ENCODE measurements at places on chromosomes 7 and 10.

GRCh38 chr10:61835069-61835945, 66.2 kb upstream of the ARID5B start:
- no peak for DNase-seq

DNA sequence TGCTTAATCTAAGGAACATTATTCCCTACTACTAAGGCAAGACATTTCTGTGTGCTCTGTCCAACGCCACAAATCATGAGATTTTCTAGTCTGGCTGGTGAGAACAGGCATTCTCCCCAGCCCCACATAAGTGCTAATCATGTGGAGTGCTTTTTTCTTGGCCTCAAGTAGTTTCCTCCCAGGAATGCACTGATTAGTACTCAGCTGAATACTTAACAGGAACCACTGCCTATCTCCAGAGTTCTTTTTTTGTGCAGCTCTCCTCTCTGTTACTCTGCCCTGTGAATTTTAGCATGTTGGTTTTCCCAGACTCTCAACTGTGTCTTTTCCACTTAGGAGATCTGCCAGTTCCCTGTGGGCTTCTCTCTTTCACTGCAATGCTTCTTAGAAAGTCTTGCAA, 1098.5 kb upstream of the LRRTM3 start:
- DNase-seq, result no peak

DNA sequence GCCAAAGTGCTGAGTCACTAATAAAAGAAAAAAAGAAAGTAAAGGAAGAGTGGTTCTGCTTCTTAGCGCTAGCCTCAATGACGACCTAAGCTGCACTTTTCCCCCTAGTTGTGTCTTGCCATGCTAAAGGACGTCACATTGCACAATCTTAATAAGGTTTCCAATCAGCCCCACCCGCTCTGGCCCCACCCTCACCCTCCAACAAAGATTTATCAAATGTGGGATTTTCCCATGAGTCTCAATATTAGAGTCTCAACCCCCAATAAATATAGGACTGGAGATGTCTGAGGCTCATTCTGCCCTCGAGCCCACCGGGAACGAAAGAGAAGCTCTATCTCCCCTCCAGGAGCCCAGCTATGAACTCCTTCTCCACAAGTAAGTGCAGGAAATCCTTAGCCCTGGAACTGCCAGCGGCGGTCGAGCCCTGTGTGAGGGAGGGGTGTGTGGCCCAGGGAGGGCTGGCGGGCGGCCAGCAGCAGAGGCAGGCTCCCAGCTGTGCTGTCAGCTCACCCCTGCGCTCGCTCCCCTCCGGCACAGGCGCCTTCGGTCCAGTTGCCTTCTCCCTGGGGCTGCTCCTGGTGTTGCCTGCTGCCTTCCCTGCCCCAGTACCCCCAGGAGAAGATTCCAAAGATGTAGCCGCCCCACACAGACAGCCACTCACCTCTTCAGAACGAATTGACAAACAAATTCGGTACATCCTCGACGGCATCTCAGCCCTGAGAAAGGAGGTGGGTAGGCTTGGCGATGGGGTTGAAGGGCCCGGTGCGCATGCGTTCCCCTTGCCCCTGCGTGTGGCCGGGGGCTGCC, at the start of gene IL6:
Gene IL6 (plus strand): TSS at position 294 of the 807 bp plus-strand sequence. CDS start 63 bp downstream, at position 357.
- no peak for DNase-seq

DNA sequence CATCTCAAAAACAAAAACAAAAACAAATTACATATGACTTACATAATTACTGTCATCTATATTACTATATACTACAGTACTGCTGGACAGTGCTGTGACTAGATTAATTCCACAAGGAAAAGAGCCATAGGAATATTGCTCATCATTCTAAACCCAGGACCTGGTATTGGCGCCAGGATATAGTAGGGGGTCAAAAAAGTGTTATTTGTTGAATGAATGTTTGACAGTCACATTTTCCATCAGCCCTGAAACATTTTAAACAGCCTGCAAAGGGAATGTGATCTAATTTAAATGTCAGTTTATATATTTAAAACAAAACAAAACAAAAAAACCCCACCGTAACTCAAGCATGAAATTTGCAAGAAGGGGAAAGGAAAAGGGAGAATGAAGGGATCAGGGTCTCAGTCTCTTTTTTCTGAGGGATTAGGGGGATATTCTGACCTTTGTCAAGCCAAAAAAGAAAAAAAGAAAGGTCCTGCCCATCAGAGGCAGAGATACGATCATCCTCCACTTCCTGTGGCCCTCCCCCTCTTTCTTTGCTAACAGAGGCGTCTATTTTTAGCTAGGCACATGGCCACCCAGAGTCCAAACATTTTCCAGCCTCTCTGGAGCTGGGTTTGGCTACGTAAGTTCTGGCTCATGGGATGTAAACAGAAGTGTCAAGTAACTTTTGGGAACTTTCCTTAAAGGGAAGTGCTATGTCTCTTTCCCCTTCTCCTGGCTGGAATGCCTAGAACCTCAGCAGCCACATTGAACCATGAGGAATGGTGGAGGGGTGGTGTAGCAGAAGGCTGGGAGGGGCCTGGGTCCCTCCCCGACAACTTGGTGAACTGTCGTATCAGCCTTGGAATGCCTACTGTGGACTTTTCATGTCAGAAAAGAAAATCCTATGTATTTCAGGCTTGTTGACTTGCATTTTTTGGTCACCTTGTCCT, 44.6 kb upstream of the DLG5 start:
- no peak for DNase-seq

DNA sequence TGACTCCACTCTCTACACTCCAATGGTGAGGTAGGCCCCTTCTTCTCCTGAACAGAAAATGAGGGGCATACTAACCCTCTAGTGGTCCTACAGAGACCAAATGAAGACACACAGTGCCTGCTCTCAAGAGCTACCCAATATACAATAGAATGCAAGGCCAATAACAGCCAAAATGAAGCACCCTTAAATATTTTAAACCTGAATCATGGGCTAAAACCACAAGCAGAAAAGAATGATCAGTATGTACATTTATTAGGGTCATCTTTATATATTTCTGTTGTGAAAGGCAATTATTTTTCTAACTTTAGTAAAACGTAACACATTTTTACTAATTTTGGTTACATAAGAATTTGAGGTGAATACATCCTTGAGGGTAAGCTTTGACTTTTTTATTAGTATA, 49.9 kb upstream of the COL1A2 start:
- no peak for DNase-seq

- no peak for DNase-seq
These were observed 97.8 kb downstream of the ELAPOR2 start for GRCh38 chr7:86961686-86962085.

DNA sequence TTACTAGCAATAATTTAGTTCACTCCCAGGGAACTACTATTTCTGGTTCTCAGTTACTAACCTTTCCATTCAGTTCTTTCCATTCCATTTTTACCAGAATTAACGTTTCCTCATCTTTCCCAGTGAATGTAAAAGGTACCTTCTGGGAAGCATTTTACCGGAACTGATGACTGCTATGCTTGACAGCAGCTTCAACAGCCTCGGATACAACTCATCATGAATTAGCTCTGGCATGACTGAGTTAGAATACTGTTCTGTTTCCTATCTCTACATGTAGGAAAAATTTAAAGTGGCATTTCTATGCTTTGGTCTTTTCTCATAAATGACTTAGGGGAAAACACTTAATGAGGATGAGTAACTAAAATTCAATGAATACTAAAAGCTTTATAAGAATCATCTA, 18.6 kb downstream of the TAS2R41 start:
- no peak for DNase-seq

- DNase-seq, result no peak
These were observed 43.2 kb downstream of the HECW1 start for GRCh38 chr7:43155636-43156035.

DNA sequence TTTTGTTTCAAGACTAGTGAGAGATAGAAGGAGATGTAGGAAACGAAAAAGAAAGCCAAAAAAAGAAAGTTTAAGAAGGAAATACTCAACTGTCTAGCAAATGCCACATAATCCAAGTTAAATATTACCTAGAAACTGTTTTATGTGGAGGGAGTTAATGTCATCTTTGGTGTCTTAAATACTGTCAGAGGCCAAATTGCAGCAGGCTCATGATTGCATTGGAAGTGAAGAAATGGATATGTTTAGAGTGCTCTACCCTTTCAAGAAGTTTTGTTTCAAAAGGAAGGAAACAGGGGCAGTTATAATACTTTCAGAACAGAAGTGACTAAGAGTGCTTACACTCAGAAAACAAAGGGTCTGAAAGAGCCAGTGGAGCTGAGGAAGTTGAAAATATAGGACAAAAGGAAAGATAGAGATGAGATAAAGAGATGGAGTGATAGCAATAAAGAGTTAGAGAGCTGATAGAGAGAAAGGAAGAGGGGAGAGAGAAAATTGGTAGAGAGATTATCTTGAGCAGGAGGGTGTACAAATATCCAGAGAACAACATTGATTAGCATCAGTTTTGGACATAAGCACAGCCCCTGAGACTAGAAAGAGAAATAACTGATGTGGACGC, 28.0 kb upstream of the GNAI1 start:
- DNase-seq, result no peak

DNA sequence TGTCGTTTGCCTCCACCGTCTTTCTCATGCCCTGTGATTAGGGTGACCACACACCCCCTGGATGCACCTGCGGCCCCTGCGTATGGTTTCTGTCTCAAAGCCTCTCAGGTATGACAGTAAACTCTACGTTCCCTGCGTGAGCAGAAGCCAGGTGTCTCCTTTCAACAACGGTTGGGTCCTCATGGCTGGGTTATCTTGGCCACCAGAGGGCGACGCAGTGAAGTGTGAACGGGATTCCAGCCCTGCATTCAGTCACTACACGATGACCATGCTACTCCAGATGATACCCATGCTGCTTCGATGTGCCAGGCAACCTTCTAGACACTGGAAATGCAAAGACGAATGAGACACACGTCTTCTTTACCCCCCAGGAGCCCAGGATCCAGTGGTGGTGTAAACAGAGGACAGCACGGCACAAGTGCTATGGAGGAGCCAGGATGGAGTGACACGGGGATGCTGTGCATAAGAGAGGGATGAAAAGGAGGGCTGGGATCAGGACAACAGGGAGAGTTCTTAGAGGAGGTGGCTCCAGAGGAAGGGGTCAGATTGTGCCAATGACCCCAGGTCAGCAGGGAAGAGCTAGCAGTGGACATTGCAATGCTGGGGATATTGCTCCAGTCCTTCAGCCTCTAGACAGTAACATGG, 228.1 kb upstream of the PFKP start:
- DNase-seq, result no peak

DNA sequence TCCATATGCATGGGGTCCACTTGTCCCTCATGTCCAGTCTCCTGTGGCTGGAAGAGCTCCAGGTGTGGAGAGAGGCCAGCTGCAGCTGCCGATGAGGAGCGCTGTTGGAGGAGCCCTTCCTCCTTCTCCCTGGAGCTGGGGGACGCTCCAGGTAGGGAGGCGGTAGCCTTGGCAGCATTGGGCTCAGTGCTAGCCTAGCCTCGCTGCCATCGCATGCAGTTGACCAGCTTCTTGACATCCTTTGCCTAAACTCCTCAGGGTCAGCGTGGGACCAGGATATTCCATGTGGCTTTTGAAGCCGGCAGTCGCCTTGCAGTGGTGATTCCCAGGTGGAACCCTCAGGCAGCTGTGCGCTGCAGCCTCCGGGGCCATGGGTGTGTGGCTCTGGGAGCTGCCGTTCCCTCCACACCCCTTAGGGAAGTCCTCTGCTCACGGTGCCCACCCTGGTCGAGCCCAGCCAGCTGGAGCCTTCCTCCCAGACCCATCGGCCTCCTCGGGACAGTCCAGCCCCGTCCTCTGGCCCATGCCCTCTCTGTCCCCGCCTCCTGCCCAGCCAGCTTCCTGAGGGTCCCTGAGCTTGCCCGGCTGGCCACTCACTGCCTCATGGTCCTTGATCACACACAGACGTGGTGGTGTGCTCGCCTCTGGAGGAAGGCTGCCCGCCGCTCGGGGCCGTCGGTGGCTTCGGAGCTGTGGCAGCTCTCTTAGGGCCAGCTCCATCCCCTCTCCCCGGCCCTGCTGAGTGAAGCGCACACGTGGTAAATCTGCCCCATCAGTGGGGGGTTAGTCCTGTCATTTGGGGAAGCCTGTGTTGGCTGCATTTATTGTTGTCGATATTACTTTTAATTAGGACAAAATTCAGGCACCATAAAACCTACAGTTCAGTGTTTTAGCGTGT, 21.2 kb downstream of the INPP5A start:
- no peak for DNase-seq
